ENCODE measurements at places on chromosomes 12 and 14.

GRCh38 chr14:68458840-68459469, 333.9 kb downstream of the ZFP36L1 start:
- DNase-seq, result peak; percentile 93

GRCh38 chr12:51371295-51371953, 19.8 kb downstream of the GALNT6 start:
- DNase-seq, result peak; percentile 100

DNA sequence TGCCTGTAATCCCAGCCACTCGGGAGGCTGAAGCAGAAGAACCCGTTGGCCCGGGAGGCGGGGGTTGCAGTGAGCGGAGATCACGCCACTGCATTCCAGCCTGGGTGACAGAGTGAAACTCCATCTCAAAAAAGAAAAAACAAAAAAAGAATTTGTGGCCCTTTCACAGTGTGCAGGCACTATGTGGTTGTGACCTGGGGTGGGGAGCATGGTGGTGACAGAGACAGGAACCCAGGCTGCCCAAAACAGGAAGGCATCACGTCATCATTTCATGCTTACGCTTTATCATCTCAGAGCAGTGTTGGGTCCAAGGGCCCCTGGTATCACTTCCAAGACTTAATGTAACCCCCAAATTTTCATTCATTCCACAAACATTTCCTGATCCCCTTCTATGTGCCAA, 175.7 kb upstream of the GSC start:
- DNase-seq, result no peak

- no peak for DNase-seq
Measured at GRCh38 chr12:1517734-1518525, 76.5 kb downstream of the FBXL14 start.

DNA sequence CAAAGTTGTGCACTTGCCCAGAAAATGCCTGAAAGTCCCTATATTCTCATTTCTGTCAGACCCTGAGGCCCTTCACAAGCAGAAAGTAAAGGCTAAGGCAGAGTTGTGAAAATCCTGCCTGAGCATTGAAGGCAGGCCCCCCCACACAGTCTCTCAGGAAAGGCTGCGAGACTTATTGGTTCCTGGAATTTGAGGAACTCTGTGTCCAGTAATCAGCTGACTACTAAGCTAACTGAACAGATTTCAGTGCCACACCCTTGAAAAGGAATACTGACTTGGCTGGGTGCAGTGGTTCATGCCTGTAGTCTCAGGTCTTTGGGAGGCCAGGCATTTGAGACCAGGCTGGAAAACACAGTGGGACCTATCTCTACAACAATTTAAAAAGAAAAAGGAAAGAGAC, 21.1 kb upstream of the PPP2R5E start:
- no peak for DNase-seq

- DNase-seq, result no peak
Measured at GRCh38 chr12:99136516-99136915, 491.4 kb downstream of the APAF1 start.

DNA sequence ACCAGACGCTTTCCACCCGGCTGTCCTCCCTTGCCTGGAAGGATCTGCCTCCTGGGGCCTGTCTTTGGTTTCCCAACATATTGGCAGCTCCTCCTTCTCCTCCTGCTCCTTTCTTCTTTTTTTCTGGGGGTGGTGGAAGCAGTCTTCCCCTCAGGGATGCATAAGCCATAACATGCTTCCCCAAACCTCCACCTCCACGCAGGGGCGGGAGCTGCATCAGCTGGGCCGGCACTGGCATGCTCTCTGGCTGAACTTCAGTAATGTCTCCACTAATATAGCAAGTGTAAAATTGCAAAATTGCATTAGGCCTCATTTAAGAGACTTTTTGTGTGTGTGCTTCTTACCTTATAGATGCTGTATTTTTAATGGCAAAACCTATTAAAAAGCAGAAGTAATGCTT, 58.6 kb downstream of the GLT1D1 start:
- no peak for DNase-seq

GRCh38 chr12:68310370-68310769, 21.8 kb downstream of the MDM1 start:
- no peak for DNase-seq

DNA sequence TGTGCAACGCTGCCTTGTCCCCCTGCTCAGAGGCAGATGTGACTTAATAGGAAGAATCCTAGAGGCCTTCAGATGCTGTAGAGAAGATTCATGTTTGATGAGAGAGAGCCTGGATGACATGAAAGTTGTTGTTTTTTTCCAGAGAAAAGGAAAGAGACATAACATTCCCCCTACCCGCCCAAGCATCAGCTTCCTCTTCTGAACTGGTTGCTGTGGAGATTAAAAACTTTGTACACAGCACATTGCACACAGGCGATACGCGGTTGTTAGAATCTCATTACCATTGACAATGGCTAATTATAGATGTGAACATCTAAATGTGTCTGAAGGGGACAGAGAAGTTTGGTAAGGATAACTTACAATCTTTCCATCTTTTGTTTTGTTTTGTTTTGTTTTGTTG, 13.6 kb upstream of the ETFBKMT start:
- DNase-seq, result no peak

GRCh38 chr12:106071686-106072085, 67.1 kb downstream of the NUAK1 start:
- no peak for DNase-seq

DNA sequence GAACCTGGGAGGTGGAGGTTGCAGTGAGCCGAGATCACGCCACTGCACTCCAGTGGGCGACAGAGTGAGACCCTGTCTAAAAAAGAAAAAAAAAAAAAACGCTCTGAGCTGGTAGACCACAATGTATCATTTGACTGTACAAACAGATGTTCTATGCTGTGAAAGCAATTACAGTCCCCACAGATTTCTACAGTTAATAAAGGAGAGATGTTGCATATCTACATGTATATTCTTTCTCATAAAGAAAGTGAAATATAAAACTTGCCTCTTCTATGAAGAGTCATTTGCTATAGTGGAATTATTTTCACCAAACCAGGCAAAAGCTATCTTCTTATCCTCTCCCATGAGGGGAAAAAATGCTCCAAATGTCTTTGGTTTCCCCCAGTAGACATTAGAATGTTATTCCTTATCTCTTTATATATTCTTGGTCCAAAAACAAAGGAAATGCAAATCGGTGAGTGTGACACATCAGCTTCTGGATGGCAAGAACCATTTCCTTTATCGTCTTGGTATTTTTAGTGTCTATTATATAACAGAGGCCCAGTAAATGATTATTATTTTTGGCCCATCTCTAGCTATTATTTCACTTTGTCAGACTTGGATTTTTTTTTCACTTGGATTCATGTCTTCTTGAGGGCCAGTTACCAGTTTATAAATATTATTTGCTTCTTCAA, 230.4 kb downstream of the SSPN start:
- no peak for DNase-seq

- no peak for DNase-seq
Measured at GRCh38 chr12:18861287-18861858, 123.5 kb downstream of the CAPZA3 start.

GRCh38 chr12:106249411-106250135, 1.8 kb upstream of the CKAP4 start:
- DNase-seq, result no peak

DNA sequence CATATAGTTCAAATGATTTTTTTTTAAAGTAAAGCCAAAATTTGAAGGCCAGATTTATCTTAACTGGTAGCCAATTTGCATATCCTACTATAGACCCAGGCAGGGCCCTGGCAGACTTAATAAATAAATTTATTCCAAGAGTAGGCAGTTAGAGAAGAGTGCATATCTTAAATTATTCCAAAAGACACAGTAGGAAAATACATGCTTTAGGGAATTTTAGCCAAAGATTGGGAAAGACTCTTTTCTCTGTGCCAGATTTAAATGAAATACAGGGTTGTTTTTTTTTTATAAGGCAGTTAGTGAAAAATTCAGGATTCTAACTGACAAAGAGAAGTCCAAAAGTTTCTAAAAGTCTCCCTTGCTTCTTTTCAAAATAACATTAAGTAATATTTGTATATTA, 65.5 kb downstream of the ST8SIA1 start:
- DNase-seq, result no peak

DNA sequence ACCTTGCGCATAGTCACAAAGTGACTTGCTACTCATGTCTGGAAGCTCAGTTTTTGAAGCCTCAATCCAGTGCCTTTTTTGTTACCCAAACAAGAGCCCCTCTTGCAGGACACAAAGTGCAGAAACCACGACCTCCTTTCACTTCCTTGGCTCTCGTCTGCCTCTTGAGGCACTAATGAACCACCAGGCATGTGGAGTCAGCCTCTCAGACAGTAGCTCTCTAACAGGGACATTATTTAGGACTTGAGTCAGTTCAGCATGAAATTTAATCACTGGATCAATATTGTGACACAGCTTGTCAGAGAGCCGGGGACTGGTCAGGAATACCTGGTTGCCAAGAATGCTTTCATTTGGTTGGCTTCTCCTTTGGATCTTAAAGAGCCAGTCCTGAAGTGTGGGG, 46.7 kb downstream of the HSPB8 start:
- no peak for DNase-seq

GRCh38 chr12:10690906-10691305, 17.1 kb upstream of the STYK1 start:
- no peak for DNase-seq

DNA sequence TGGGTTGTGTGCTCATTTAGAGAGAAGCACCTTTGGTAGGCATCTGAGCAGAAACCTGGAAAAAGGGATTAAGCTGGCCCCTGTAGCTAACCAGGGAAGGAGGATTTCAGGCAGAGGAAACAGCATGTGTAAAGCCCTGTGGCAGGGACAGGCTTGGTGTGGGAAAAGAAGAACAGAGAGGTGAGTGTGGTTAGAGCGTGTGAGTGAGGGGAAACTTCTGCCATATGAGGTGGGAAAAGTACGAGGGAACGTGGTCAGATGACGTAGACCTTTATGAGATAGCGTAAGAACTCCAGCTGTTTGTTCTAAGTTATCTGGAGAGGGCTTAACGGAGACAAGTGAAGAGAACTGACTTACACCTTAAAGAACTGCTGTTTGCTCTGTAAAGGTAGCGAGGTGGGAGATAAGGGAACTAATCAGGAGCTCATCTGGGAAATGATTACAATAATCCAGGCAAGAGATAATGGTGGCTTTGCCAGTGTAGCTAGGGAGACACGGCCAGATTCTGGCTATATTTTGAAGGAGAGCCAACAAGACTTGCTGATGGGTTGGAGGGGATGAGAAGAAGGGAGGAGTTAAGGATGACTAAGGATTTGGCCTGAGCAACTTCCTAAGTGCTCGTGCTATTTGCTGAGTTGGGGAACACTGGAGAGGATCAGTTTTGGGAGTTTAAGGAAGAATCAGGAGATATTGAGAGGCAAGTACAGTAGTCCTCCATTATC, 234.0 kb downstream of the ETNK1 start:
- DNase-seq, result no peak

DNA sequence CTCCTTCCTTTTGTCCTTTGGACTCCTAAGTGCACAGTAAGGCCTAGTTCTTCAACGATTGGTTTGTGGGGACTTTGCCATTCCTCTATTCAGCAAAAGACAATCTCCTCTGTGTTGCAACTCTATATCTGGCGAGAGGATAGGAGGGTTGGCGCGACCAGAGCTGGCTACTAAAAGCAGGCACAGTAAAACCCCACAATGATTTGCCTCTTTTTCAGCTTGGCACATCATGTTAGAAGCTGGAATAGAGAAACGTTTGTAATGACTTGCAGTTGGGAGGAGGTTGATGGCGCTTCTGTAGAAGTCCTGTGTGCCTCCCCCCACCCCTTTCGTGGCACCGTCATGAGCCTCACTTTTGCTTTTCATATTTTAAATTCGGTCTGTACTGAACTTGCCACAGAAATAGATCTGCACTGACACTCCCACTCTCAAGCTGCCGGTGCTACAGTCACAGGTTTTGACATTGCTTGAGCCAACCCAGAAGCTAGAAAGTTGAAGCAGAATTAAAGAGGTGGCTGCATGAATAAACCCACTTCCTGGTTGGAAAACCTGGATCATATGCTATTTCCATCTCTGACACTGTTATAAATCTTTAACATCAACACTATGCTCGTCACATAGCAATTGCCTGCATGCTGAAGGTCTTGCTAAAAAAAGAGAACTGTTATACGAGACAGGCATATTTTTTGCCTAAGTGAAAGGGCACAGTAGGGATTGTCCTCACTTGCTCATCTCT, 315.3 kb upstream of the PRICKLE1 start:
- no peak for DNase-seq

DNA sequence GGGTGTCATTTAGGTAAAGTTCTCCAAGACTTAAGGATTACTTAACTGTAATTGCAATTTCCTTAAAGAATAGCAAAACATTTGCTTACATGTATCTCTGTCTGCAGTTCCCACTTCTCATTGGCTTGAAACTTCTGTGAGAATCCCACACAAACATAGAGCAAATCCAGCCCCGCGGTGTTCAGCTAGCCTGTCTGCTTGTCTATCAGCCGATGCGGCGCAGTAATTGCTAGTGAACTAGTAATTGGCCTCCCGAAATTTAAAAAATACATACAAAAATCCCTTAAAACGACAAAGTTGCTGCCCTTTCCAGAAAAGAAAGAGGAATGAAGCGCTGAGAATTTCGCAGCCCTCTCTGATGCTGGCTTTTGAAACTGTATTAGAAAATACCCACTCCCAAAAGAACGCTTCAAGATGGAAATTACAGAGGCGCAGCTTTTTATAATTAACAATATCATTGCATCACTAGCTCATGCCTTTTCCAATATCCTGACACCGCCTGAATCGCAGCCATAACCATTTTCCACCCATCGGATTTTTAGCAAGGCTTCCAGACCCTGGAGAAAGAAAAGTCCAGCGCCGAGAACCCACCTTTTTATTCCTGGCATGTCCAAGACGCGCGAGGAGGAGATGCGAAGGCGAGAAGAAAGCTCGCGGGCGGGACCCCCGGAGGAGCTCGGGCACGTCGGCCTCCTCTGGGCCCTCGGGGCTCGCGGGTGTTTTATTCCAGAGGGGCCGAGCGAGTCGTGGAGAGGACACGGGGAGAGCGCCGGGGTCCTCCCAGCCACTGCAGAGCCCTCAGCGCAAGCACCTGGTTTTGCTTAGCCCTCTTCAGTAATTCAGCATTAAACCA, 646 bp downstream of the FBLN5 start:
- no peak for DNase-seq

GRCh38 chr12:56062996-56063395, 17.0 kb upstream of the ERBB3 start:
- no peak for DNase-seq

DNA sequence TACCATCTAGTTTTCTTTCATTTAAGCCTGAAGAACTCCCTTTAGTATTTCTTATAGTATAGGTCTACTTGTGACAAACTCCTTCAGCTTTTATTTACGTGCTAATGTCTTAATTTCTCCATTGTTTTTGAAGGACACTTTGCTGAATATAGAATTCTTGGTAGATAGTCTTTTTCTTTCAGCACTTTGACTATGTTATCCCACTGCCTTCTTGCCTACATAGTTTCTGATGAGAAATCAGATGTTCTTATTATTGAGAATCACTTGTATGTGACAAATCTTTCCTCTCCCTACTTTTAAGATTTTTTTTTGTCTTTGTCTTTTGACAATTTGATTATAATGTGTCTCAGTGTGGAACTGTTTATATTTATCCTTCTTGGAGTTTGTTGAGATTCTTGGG, 5.1 kb upstream of the MIS18BP1 start:
- DNase-seq, result no peak

Data from kidney glomerular epithelial cell (primary cell).